ENCODE measurements at places on chromosomes 7 and 10. TPM values are rescaled to one million over a fixed set of nuclear protein-coding genes. Genes with fewer than 3 reads are reported as not detected.

EN2 gene
- total RNA-seq: not detected

TBC1D12 gene
- 63.8 TPM for total RNA-seq

C10orf62 gene
- 0.32 TPM for total RNA-seq

BUD23 gene
- 44.8 TPM for total RNA-seq

COPG2 gene
- total RNA-seq: 63.6 TPM

CPEB3 gene
- 2.9 TPM for total RNA-seq

AZGP1 gene
- not detected for total RNA-seq

TRPV6 gene
- total RNA-seq: not detected

IRF5 gene
- total RNA-seq: 0.22 TPM

OAT gene
- total RNA-seq: 127 TPM

PODXL gene
- total RNA-seq: 7.8 TPM

CTAGE15 gene
- total RNA-seq: not detected

PTF1A gene
- total RNA-seq: not detected

TPK1 gene
- total RNA-seq: 11.6 TPM

ASL gene
- 32.0 TPM for total RNA-seq

AKR1D1 gene
- not detected for total RNA-seq

CADPS2 gene
- 27.3 TPM for total RNA-seq

STOX1 gene
- 0.11 TPM for total RNA-seq

ZNF282 gene
- 19.6 TPM for total RNA-seq

TSPAN15 gene
- 0.32 TPM for total RNA-seq

SPAM1 gene
- not detected for total RNA-seq

NUDT5 gene
- 75.4 TPM for total RNA-seq

DPP6 gene
- total RNA-seq: not detected

OR2A5 gene
- not detected for total RNA-seq

SLIT1 gene
- under 0.01 TPM for total RNA-seq

POT1 gene
- total RNA-seq: 45.6 TPM

GJD4 gene
- 0.22 TPM for total RNA-seq

TMEM130 gene
- total RNA-seq: 0.54 TPM

EIF3A gene
- total RNA-seq: 117 TPM

PHKG1 gene
- 4.6 TPM for total RNA-seq

TRPV5 gene
- total RNA-seq: not detected

SFTPA1 gene
- total RNA-seq: not detected

All from articular chondrocyte of knee joint (primary cell).